ENCODE measurements at places on chromosomes 13 and 19.

GRCh38 chr13:89407357-89407756 lies 1736.2 kb downstream of the SLITRK5 start:
- no peak for DNase-seq

DNA sequence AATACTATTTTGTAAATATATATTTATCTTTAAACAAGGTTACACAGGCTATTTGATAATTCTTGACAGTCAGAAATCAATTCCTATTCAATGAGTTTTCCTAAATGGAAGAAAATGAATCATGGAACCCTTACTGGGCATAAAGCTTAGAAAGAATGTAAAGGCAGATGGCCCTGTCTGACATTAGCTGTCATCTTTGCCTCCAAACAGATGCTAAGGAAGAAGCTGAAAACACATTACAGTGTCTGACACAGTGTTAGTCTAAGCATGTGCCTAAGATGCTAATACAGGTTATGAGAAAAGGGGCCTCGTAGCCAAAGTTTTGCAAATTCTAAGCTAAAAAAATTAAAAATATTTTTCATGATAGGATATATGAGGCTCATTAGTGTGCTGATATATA lies 112.8 kb downstream of the ITGBL1 start:
- no peak for DNase-seq

GRCh38 chr13:108266321-108266990 lies 3.1 kb upstream of the TNFSF13B start:
- no peak for DNase-seq

GRCh38 chr13:111411151-111411858 lies 90.9 kb downstream of the TEX29 start:
- DNase-seq = no peak

- DNase-seq = peak; percentile 65
These were observed 714 bp downstream of the POLRMT start for GRCh38 chr19:632579-633067.

- DNase-seq = no peak
These were observed 2.2 kb downstream of the UPF3A start for GRCh38 chr13:114283576-114283975.

DNA sequence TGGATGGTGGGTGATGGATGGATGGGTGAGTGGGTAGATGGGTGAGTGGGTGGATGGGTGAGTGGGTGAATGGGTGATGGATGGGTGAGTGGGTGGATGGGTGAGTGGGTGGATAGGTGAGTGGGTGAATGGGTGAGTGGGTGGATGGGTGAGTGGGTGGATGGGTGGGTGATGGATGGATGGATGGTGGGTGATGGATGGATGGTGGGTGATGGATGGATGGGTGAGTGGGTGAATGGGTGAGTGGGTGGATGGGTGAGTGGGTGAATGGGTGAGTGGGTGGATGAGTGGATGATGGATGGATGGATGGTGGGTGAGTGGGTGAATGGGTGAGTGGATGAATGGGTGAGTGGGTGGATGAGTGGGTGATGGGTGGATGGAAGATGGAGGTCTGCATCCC lies 2.8 kb downstream of the SMIM24 start:
- DNase-seq = no peak

- no peak for DNase-seq
These were observed 10.3 kb downstream of the ATG4D start for GRCh38 chr19:10553943-10554381.

DNA sequence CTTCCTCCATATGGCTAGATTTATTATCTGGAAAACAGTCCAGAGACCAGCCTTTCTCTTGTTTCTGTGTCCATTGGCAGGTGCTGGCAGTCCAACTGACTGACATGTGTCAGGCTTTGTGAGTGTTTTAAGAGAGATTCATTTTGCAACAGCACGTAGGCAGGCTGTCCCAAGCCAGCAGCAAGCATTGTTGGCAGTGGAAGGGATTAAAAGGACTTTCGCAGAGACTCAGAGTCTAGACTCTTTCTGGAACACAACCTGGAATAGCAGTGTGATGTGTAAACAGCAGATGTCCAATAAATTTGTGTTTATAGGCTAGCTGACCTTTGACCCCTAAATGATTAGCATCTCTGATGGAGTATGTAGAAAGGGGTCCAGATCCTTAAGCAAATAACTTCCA lies 222.2 kb upstream of the SERP2 start:
- DNase-seq = no peak

GRCh38 chr13:30401347-30401746 lies 20.9 kb upstream of the UBE2L5 start:
- DNase-seq = no peak

DNA sequence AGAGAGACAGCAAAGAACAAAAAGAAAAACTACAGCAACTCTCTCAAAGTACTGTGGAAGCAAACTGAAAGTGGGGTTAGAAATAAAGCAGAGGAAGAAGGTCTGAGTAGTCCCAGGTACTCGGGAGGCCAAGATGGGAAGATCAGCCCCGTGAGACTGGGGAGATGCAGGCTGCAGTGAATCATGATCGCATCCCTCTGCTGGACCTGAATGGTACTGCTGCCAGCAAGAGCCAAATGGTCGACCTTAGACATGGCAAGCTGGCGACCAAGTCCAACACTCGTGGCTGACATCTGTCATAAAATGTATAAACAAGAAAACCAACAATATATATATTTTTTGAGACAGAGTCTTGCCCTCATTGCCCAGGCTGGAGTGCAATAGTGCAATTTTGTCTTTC lies 33.7 kb upstream of the ZNF724 start:
- DNase-seq = peak; percentile 6

DNA sequence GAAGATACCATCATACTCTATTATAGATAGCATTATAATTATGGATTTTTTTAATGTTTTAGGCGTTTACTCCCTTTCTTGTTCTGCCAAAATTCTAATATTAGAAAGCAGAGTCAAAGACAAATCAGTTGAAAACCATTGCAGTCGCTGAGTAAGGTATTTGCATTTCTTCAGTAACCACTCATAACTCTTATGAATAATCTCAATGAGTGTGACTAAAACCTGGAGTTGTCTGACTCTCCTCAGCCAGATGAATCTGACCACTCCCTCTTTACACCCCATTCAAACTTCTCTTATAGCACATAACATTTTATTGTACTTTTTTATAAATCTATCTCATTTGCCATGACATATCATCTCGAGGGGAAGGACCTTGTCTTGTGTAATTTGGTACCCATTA lies 1006.5 kb downstream of the DIAPH3 start:
- DNase-seq = no peak

- no peak for DNase-seq
These were observed 816 bp downstream of the RPS28 start for GRCh38 chr19:8321986-8322637.

- DNase-seq = no peak
These were observed 39.1 kb downstream of the USP12 start for GRCh38 chr13:27132538-27132937.

DNA sequence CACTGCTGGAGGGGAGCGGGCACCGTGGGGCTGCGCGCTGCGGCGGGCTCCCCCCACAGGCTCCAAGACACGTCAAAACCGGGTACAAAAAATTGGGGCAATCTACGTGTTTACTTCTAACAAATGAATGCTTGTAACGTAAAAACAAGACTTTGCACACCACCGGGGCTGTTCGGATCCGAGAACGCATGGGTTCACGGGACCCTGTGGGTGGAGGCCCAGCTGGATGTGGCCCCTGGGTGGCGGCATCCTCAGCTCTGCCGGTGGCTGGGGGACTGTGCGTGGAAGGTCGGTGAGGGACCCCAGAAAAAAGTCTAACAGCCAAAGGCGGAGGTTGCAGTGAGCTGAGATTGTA lies 10.3 kb upstream of the SLC7A10 start:
- no peak for DNase-seq

- DNase-seq = no peak
These were observed at the start of gene JSRP1 for GRCh38 chr19:2255982-2256685. Gene JSRP1, minus strand, starts transcription at chr19:2256417. Its CDS starts 1,103 bp downstream, at chr19:2255314.

DNA sequence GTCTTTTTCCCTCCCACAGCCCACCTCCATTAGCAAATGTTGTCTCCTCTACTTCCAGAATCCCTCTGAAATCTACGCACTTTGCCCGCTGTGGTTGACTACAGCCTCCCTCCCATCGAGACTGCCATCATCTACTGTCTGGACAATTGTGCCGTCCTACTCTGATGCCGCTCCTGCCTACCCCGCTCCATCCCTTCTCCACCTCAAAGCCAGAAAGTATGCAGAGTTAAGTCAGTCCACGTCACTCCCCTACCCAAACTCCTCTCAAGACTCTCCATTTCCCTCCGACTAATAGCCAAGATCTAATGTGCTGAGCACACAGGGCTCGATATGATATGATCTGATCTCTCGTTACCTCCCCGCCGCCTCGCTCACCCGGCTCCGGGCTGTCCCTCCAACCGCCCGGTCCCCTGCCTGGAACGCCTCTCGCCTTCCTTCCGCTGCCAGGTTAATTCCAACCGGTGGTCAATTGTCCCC lies 556 bp downstream of the CACTIN start:
- no peak for DNase-seq

DNA sequence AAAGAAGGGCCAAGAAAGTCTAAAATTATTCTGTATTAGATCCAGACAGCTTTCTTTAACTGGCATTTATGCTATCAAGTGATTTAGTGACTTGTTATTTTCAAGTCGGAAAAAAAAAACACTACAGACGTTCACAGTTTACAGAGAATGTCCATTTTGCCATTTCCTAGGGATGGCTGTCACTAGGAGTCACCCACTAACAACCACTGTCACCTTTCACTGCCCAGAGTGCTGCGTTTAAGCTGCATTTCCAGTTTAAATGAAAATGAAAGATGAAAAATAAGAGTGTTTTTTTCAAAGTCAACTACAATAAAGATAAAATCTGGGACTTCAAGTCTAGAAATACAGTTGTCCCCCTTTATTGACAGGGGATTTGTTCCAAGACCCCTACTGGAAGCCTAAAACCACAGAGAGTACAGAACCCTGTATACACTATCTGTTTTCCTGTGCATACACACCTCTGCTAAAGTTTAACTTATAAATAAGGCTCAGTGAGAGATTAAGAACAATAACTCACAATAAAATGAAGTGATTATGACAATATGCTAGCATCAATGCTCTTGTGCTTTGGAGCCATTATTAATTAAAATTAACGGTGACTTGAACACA lies 112.5 kb downstream of the SACS start:
- DNase-seq = no peak

- DNase-seq = no peak
These were observed 1.7 kb downstream of the ZNF90 start for GRCh38 chr19:20079476-20079875.

DNA sequence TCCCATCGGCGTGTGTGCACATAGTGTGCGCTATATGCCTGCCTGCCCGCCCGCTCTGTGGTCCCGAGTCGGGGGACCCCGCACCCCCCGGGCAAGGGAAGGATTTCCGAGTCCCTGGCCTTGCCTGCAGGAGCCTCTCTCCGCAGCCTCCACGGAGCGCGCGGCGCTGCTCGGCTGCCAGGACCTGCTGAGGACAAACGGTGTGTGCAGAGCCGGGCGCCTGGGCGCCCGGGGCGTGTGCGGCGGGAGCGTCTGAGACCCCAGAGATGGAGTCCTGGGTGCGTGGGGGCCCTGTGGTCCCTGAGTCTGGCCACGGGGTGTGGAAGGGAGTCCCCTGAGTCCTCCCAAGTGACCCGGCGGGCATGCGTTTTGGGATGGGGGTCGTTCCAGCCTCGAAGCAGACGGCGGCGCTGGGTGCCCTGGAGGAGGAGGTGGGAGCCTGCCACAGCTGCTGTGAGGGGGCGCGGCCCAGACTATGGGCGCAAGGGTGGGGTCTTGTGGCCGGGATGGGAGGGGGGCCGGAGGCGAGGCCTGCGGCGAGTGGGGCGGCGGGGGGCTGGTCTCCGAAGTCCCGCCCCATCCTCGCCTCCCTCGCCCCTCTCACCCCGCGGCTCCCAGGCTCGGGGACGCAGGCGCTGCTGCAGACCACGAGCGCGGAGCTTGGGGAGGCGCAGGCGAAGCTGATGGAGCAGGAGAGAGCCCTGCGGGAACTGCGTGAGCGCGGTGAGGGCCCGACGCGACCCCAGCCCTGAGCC lies 25.3 kb downstream of the CLEC4M start:
- DNase-seq = no peak

DNA sequence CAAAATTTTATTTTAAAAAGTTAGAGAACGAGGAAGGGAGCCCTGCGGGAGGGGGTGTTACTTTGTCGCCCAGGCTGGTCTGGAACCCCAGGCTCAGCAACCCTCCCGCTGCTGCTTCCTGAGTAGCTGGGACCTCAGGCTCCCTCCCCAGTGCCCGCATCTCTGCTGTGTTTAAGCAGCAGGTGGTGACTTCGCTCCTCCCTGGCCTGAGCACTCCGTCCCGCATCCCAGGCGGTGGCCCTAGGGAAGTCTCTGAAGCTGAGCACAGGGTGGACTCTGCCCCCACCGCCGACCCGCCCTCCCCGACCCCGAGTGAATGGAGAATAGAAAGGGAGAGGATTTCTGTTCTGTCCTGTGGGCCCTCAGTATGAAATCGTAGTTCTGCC lies 30.5 kb downstream of the ZNF701 start:
- no peak for DNase-seq

- peak; percentile 4 for DNase-seq
These were observed 172.2 kb downstream of the OLFM4 start for GRCh38 chr13:53200498-53201453.

DNA sequence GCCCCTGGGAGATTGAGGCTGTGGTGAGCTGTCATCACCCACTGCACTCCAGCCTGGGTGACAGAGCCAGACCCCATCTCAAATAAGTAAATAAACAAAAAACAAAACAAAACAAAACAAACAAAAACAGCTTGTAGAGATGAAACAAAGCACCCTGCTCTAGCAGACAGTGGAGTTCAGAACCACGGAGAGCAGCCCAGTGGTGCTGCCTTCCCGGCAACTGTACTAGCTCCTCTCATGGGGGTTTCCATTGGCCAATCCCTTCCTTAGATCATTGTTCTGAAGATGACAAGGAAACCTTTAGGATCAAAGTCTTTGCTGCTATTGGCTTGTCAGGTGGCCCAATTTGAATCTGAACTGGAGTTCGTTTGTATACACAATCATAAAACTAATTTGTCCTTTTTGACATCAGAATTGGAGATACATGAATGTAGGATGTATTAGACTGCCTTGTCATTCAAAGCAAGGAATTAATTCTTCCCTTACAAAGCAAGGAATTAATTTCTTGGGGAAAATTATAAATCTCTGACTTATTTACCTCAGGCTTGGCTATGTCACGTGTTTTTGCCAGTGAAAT lies 19.7 kb upstream of the SYCN start:
- DNase-seq = no peak

GRCh38 chr19:8143041-8143440 lies 6.4 kb downstream of the FBN3 start:
- DNase-seq = no peak

- no peak for DNase-seq
These were observed 363.3 kb downstream of the KCNRG start for GRCh38 chr13:50378509-50379044.

DNA sequence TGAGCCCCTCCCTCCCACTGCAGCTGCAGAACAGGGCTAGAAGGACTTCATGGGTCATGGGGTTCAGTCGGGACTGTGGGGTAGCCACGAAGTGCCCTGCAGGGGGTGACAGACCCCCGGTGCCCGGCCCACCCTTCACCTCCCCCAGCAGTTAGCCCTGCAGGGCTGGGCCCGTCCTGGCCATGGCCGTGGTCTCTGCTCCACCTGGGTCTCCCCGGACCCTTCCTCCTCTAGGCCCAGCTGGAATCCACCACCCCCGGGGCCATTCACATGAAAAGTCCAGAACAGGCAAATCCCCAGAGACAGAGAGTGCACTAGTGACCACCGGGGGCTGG lies 17.3 kb downstream of the MKNK2 start:
- DNase-seq = no peak

- DNase-seq = peak; percentile 7
These were observed 3.3 kb upstream of the CEACAM7 start for GRCh38 chr19:41691268-41691970.

All from kidney capillary endothelial cell (primary cell).